ENCODE measurements at places on chromosomes 1 and 21.

DNA sequence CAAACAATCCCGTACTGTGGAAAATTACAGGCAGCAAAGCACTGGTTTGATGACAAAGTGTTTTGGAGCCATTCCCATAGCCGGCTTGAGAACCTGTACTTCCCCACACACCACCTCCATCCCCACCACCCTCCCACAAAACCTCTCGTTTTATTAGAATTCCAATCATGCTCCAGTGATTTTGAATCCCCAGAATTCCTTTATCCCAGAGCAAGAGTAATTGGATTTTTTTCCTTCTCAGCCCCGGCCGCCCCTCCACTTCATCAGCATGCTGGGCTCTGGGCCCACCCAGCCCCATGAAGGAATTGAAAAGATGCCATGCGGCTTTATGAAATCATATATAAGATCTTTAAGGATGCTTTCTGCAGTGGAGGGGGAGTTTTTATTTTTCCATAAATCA lies 136.6 kb downstream of the OMA1 start:
- no peak for DNase-seq

DNA sequence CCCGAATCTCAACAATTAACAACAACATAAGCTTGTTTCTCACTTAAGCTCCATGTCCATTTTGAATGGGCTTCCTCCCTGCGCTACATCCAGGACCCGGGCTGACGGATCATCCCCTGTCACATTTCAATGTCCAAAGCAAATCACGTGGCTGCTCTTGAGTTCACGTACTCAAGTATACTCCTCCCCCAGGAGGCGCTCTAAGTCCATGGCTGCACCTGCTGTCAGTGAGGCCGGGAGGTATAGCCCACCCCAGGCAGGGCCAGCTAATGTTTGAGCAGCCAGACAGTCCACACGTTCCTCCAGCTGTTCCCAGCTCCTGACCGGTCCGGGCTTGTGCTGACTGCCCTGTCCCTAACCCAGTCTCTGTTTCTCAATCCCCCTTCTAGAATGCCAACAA lies 220.8 kb downstream of the SLC35F3 start:
- DNase-seq = no peak

DNA sequence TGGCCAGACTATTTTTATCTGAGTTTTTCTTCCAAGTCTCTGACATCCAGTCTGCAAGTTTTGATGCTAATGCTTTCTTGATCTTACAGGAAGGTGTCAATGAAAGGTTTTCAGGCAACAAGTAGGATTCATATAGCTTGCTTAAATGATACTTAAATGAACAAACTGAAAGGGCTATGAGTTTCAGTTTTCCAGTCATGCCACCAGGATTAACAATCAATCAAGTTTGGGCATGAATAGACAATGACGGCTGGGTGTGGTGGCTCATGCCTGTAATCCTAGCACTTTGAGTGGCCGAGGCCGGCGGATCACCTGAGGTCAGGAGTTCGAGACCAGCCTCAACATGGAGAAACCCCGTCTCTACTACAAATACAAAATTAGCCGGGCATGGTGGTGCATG lies 34.3 kb upstream of the SLC16A1 start:
- no peak for DNase-seq

DNA sequence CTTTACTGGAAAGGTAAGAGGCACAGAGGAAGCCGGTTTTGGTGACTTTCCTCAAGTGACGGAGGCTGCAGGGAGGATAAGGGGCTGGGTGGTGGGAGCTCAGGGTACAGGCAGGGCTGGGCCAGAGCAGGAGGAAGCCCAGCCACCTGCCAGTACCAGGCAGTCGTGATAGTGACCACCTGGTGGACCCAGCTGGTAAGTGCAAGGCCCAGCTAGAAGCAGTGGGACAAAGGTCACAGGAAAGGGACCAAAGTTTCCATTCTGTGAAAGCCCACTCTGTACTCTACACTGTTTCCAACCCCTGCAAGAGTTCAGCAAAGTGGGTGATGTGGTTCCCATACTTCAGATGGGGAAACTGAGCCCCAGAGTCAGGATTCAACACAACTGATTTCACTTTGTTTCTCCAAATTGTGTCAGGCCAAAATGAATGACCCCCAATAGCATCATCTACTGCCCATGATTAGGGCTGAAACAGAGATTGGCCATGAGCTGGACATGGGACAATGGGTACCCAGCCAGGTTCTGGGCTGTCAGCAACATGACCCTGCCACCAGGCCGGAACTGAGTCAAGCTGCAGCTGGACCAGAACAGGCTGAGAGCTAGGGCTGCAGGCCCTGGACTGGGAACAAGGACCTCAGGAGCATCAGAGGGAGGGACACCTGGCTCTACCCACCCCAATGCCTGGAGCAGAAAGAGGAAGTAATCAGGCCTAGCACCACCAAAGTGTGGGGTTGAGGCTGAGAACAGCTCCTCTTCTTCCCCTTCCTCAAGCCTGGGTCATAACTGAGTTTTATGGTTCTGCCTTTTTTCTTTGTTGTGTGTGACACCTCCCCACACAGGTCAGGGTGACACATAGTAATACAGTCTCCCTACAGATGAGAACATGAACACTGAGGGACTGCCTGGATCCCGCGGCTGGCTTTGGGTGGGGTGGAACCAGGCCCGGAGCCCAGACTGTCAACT lies 50.2 kb downstream of the KCNN3 start:
- DNase-seq = no peak

- DNase-seq = no peak
Measured at GRCh38 chr1:86233403-86233802, 76.8 kb upstream of the COL24A1 start.

- DNase-seq = no peak
Measured at GRCh38 chr1:50595874-50596273, 172.6 kb upstream of the DMRTA2 start.

DNA sequence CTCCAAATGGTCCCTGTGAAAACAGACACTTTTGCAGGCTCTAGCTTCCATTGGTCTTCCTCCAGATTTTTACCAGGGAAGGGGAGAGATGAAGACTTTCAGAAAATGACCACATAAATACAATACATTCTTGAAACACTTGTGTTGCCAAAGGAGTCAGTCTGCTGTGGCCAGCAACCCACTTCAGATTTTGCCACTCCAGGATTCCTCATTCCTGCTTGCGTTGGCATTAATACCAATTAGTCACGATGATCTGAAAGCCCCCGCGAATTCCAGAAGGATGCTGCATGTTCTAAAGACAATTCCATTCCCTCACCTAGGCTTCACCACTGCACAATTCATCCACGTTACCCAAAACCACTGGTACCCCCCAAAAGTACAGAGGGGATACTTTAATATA lies 7.9 kb upstream of the BACE2 start:
- DNase-seq = no peak

DNA sequence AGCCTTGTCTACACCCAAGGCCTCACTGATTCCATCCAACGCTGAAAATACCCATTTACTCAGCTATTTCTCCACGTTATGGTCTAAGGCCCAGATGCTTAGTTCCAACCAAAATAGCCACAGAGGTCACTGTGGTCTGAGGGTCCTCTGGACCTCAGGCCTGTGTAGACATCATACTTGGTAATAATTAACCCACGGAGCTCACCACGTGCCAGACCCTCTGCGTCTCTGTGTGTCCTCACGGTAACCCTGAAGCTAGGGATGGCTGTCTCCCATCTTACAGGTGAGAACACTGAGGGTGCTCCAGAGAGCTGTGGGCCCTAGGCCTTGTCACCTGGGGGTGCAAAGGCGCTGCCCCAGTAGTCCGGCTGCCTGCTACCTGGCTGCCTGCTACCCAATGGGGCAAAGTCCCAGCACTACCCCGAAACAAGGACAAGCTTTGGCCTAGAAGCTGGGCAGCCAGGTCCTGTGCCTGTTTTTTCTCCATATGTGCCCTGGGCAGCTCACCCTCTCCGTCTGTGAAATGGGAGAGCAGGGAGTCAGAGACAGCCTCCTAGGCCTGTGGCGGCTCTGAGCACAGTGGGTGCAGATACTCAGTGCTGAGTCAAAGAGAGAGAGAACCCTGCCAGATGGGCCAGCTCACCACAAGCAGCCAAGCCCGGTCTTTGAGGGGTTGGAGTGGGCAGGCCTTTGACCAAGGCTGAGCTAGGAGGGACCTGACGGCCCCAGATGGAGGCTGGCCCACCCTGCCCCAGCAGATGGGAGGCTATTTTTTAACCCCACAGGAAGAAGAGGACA lies 17.0 kb upstream of the RUNX3 start:
- no peak for DNase-seq

GRCh38 chr21:34533938-34534337 lies 21.9 kb upstream of the KCNE1 start:
- no peak for DNase-seq

GRCh38 chr1:229535230-229535629 lies 23.3 kb downstream of the ABCB10 start:
- DNase-seq = no peak

DNA sequence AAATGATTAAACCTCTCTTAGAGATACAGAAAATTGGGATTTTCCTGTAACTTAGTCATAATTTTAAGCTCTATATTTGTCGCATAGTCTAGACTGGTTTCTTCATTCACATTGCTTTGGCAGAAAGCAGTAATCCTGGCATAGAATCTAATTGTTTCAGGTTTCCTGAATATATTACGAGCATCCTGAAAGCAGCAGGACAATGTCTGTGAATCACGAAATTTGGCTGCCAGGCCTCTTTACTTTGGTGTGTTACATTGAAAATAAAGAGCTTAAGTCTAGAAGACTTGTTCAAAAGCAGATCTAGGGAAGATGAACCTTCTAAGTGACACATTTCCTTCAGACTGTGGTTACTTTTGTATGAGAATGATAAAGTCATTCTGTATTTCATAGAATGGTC lies 72.2 kb downstream of the TDRD5 start:
- no peak for DNase-seq

DNA sequence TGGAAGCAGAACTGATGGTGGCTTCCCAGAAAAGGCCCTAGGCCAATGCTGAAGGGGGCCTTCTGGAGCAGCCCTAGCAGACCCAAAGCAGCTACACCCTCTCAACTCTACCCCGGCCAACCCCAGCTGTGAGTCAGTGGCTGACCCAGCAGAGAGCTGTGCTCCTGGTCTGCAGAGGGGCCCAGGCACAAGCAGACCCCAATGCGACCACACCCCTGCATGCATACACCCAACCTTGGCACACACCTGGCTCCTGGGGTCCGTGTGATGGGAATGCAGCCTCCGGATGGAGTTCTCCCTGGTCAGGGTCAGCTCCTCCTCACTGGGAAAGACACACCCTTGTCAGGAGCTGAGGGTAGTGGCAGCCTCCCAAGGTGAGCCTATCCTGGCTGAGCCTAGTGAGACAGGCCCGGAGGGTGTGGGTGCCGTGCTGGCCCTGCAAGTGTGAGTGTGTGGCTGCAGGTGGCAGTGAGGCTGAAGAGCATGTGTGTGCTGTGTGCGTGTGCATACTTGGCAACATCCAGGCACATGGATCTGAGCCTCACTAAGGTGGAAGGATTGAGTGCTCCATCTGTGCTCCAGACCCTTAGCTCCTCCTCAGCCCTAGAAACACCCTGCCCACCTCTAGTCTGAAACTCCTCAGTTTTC lies 3.9 kb upstream of the ARHGAP30 start:
- DNase-seq = no peak

DNA sequence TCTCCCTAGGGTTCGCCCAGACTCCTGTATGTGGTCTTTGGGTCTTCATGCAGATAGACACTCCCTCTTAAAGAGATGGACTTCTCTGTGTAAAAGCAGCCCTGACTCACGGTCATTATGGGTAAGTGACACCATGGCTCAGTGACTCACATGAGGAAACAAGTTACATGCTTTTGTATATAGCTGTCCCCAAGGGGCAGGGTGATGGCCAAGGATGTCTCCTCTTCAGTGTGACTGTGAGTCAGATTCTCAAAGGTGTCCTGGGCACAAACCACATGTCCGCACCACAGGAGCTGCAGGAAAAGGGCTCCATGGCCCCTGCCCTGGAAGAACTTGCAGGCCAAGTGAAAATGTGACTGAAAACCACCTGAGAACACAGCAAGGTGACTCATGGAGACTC lies 380.4 kb downstream of the NPHP4 start:
- DNase-seq = no peak

DNA sequence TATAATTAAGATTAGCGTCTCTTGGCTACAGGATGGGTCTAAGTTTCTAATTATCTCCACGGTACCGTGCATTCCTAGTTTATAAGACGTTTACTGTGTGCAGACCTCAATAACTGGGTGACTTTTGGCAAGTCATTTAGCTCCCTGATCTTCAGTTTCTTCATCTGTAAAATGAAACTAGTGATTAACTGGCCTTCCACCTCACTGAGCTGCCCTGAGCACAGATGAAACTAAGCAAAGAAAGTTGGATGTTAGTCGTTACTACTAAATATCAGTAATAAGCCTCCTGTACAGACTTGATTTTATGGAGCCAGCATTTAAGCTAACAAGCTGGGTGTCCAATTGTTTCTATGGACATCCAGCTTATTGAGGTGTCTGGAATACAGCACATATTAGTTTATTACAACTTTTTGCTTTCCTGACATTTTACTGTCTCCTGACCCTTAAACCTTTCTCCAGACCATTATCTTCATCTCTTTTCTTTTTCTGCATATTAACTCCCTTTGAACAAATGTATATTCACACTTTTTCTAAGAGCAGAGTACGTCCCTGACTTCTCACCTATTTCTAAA lies 1.1 kb downstream of the CR2 start:
- DNase-seq = no peak

- DNase-seq = no peak
Measured at GRCh38 chr1:247500865-247501264, 35.4 kb downstream of the OR2C3 start.

DNA sequence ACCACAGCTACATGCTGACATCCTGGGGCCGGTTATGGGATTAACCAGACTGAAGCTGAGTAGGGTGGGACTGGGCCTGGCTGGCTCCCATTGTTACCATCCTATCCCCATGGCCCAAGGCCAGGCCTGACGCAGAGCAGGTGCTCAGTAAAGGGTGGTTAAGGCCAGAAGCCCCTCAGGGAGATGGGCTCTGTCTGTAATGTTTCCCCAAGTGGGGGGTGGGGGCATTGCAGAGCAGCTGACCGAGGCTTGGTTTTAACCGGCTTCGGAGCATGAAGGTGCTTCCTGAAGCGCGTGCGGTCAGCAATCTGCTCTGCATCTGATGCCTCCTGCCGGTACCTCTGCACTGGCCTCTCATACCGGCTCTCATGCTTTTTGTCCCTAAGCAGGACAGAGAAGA lies 83.4 kb upstream of the ACTL8 start:
- no peak for DNase-seq

GRCh38 chr1:230249695-230250480 lies 176.2 kb downstream of the PGBD5 start:
- DNase-seq = no peak

- no peak for DNase-seq
Measured at GRCh38 chr1:196180847-196181593, 427.2 kb downstream of the KCNT2 start.

GRCh38 chr1:5716126-5716525 lies 276.1 kb downstream of the NPHP4 start:
- DNase-seq = peak; percentile 18

DNA sequence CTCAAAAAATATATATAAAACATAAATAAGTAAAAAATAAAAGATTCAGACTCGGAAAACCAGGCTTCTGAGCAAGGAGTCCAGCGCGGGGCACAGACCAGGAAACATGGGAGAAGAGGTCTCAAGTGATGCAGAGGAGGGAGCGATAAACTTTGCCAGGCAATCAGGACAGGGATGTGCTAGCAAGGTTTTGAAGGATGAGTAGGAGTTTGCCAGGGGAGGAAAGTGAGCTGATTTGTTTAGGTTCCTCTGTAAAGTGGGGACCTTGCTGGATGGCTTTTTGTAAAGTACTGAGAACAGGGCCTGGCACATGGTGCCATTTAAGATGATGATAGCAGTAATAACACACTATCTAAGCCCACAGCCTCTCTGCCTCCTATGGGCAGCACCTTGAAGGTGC lies 86.1 kb downstream of the SPSB1 start:
- DNase-seq = no peak
